ENCODE measurements at places on chromosomes 7 and 10. TPM values are rescaled to one million over a fixed set of nuclear protein-coding genes. Genes with fewer than 3 reads are reported as not detected.

Gene C10orf105
- polyA plus RNA-seq = 0.03 TPM

Gene UFSP1
- polyA plus RNA-seq = 3.1 TPM

Gene AKR1C8
- polyA plus RNA-seq = 0.04 TPM

Gene CHAT
- not detected for polyA plus RNA-seq

Gene STEAP2
- polyA plus RNA-seq = 5.0 TPM

Gene CABCOCO1
- 0.03 TPM for polyA plus RNA-seq

Gene RBP4
- polyA plus RNA-seq = 30.0 TPM

Measured in heart right ventricle (tissue), 16 donors.